Brain microvascular endothelial cell (primary cell): ENCODE measurements at places on chromosomes 2 and 18.
A peak's percentile ranks its signal among the peaks of the same experiment; 100 is the strongest.

GRCh38 chr2:96555146-96555610 is 18.6 kb downstream of the ARID5A start:
- no peak for DNase-seq

DNA sequence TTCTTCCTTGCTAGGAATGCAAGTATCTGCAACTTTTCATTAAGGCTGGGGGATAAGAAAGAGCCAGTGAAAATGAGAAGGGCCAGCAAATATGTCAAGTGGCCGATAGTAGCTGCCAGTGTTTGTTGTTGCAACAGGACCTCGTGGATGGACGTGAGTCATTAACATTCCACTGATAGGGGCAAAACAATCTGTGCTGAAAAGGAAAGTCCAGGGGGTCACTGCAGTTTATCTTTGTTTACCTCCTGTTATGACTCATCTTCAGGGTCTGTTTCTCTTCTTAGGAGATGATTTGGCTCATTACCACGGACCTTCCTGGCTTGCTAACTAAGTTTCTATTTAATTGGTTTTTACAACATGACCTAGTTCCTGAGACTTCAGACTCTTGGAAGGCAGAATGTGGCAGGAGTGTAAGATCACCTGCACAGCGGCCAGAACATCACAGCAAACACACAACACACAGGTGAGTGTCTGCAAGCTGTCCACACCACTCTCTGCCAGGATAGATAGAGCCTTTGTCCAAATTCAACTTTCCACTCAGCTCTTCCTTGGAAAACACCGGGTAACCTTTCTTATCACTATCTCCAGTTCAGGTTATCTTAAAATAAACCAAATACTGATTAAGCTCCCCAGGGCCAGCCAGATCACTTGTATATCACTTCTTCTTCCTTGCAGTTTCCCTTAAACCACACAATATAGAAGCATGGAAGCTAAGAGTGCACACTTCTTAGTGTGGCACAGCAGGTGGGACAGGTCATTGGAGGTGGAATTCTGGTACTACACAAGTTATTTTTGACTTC is 157.5 kb upstream of the LMAN1 start:
- DNase-seq, result peak; percentile 90

- peak; percentile 5 for DNase-seq
Measured at GRCh38 chr2:105187531-105187930, 54.0 kb upstream of the GPR45 start.

GRCh38 chr2:23757686-23758433 is 169.1 kb downstream of the ATAD2B start:
- DNase-seq, result peak; percentile 83

DNA sequence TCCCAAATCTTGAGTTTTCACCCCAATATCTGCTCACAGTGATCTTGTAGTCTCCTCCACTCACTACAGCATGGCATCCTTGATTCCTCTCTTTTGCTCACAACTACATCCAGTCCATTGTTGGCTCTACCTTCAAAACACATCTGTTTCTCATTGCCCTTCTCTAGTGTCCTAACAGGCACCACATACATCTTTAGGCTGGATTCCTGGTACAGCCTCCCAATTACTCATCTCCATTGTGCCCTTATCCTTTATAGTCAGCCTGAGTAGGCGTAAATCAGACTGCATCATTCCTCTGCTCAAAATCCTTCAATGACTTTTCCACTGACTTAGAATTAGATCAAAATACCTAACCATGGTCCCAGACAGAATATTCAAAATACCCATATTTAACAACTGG is 10.7 kb upstream of the TAF1B start:
- DNase-seq, result no peak

- DNase-seq, result no peak
Measured at GRCh38 chr2:112182581-112183034, 44.4 kb downstream of the FBLN7 start.

DNA sequence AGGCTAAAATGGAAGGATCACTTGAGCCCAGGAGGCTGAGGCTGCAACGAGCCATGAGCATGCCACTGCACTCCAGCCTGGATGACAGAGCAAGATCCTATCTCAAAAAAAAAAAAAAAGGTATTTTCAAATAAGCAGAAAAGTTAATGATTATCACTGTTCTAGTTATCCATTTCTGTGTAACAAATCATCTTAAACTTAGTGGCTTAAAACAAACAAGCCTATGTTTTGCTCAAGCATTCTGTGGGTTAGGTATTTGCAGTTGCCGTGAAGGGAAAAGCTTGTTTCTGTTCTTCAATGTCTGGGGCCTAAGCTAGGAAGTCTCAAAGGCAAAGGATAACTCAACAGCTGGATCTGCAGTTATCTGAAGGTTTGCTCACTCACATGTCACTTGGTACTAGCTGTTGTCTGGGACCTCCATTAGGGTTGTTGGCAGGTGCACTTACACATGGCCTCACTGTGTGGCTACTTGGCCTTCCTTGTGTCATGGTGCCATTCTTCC is 14.1 kb downstream of the MFF start:
- DNase-seq, result no peak
